Activated CD8-positive, alpha-beta memory T cell treated with anti-CD3 and anti-CD28 coated beads, Interleukin-2, amount 50 U/mL, for 48 hours (primary cell): ENCODE measurements at places on chromosomes 5 and 9.

DNA sequence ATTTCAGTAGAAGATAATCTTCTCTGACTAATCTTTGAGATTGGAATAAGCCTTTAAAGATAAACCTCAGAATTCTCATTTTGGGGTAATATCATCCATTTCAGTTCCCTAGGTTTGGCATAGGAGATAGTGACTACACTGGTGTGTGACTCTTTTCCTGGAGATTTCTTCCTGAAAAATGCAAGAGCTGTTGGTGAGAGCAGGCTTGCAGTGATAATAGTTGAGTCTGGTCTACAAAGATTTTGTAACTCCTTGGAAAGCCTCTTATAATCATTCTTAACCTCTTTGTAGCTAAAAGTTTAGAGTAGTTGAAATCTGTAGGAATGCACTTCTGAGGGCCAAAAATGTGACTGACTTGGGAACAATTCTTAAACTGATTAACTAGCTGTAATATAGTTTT is 23.4 kb downstream of the RANBP17 start:
- DNase-seq = no peak

DNA sequence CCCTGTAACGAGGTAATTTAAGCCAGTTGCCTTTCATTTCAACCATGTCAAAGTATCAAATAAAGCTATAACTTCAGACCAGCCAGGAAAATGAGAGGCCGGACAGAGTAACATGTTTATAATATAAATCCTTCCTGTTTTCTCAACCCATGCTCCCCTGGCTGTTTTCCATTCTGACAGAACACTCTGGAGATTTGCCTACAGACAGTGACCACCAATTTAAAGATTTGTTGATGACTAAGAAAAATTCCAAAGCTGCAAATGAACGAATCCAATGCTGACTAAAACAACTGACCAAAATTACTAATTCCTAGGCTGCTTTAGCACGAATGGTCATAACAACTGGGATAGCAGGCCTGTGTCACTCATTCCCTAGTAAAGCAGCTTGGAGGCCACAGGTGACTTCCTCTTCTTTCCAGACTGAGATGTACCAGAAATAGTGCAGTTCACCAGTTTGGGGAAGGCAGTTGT is 141.4 kb downstream of the AOPEP start:
- no peak for DNase-seq

- peak; percentile 20 for DNase-seq
Measured at GRCh38 chr9:38084556-38084880, 15.5 kb upstream of the SHB start.

- DNase-seq = peak; percentile 49
Measured at GRCh38 chr5:136062366-136063274, 33.8 kb downstream of the TGFBI start.

DNA sequence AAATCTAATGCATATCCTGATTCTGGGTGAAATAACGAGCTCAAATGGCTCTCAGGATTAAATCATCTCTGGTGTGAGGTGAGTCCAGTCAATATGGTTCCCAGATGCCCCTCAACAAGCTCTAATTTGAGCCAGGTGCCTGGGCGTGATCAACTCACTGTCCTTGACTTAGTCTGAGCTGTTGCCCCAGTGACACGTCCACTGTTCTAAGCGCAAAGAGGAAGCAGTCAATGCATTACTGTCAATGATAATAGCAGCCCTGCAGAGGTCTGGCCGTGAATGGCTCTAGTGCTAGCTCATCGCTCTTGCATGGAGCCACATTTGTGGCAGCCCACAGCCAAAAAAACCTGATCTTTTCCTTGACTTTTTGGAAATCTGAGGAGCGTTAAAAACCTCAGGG is 128.6 kb upstream of the EFNA5 start:
- DNase-seq = no peak

- no peak for DNase-seq
Measured at GRCh38 chr9:136977223-136977622, at the start of gene PTGDS. PTGDS (plus strand) TSS chr9:136977504; CDS start chr9:136977579, 75 bp downstream.

DNA sequence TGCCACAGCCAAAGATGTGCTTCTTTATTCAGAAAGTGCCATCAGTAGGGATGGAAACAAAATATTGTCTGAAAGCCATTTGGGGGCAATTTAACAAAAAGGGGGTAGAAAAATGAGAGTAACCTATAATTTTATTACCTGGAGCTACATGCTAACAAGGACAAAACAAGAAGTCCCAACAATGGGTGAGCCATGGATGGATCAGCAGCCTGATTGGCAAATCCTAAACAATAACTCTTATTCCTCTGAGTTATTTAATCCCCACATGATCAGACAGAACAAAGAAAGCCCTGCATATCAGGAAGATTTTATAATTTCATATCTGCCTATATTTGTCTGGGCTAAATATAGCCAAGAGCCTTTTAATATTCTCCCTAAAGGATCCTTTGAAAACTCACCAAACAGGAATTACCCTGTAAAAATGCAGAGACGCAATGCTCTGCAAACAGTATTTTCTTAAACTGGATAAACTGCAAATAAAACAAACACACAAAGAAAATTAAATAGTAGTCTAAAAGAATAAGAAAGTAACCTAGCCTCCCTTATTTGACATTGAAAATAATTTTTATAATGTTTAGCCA is 483.4 kb downstream of the ZNF608 start:
- DNase-seq = no peak

DNA sequence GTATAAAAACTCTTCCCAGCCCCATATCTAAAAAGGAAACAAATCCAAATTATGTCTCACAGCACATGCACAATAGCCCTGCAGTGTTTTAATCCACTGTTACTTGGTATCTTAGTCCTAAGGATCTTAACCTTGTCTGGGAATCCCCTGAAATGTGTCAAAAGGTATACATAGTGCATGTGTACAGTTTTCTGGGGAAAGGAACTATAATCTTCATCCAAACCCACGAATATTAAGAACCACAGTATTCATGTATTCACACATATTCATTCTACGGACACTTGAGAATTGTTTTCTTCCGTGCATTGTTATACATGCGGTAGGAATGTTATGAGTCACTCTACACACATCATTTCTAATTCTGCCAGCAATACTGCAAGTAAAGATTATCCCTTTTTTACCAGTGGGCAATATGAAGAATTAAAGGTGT is 47.8 kb upstream of the SNX2 start:
- no peak for DNase-seq

DNA sequence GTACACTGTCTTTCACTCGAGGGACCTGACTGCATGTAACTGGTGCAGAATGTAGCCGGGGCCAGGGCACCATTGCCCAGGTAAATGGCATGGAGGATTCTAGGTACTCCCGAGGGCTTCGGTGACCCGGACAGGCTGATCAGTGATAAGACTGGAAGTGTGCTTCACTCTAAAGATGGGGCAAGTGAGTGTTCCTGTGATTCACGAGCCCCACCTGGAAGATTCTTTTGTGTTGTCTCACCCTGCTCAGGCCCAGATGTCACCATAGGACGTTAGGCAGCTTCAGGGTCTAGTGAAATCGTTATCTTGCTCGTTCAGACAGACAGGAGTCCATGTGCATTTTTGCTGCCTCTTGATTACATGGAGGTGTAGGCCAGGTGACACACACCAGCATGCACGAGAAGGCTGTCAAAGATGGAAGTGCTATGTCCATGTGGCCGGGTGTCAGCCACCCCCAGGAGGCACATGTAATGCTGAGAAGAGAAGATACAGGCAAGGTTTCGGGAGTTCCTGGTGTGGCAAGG is 73.9 kb downstream of the WNK2 start:
- peak; percentile 45 for DNase-seq

- peak; percentile 32 for DNase-seq
Measured at GRCh38 chr5:135444881-135445280, 2.3 kb downstream of the DCANP1 start.

- DNase-seq = no peak
Measured at GRCh38 chr9:69199769-69200470, 25.8 kb downstream of the TJP2 start.

DNA sequence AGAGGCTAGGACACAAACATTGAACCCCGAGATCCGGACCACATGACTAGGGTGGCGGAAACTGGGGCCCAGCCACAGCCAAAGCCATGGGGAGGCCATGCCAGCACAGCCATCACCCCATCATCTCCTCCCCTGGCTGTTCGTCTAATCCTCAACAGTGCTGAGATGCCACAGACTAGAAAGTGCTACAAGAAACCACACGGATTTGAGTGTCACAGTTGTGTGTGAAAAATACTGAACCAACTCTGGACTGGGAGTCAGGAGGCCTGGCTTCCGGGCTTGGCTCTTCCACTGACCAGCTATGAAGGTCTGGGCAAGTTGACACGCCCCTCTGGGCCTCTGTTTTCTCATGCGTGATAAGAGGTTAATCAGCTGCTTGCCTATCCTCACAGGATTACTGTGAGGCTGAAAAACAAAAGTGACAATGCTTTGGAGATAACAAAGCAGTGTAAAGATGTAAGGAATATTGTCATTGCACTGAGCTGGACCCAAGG is 38.8 kb upstream of the SHB start:
- DNase-seq = peak; percentile 13

- no peak for DNase-seq
Measured at GRCh38 chr5:102986074-102986473, 133.9 kb downstream of the GIN1 start.

- DNase-seq = no peak
Measured at GRCh38 chr9:97625620-97626019, 7.5 kb downstream of the TSTD2 start.

- no peak for DNase-seq
Measured at GRCh38 chr9:89905606-89906338, 301.0 kb downstream of the GADD45G start.

DNA sequence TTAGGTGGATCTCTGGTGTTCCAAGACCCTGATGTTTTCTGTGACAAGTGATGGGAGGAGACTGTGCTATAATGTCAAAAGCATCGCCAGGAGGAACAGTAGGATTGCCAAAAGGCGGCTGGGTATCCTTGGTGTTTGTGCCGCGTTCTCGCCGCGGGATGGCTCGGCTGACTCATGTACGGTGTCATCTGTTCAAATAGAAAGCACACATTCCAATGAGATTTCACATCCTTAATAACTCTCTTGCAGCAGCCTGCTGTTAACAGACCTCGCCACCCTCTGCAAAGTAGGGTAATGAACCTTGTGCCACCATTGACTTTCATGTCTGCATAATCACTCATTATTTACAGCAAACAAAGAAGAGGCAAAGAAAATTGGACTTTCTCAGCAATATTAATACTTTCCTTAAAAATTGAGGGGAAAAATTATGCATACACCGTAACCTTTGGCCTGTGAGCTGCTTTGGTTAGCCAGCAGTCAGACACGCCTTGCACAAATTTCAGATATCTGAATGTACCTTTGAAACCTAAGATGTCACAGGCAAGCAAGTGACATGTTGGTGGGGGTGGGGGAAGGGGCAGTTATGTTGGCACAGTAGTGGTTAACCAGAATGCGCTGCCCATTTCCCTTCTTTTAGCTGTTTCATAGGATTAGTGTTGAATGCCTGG is 289.4 kb downstream of the EFNA5 start:
- no peak for DNase-seq

DNA sequence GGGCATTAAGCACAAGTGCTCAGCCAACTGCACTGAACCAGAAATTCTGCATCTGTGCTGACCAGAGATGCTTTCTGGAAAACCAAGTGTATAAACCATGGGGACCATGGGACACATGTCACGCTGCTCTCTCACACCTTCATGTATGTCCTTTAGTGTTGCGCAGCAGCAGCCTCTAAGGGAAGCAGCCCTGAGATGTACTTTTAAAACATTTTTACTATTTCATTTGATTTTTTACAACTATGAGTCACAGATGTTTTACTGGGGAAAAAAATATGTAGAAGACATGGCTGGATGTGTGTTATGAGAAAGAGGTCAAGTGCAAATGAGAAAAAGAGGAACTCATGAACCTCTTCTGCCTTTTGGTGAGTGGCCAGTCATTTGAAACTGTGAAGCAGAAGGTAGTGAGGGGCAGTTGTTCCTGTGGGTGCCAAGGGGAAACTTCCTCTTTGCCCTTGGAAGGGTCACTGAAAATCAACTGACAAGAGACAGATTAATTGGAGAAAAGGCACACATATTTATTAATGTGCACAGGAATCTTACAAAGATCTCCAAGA is 31.4 kb upstream of the SYK start:
- no peak for DNase-seq

- no peak for DNase-seq
Measured at GRCh38 chr9:36640771-36641381, 68.2 kb downstream of the MELK start.

GRCh38 chr9:31390403-31391025 is 993.9 kb upstream of the ACO1 start:
- no peak for DNase-seq

DNA sequence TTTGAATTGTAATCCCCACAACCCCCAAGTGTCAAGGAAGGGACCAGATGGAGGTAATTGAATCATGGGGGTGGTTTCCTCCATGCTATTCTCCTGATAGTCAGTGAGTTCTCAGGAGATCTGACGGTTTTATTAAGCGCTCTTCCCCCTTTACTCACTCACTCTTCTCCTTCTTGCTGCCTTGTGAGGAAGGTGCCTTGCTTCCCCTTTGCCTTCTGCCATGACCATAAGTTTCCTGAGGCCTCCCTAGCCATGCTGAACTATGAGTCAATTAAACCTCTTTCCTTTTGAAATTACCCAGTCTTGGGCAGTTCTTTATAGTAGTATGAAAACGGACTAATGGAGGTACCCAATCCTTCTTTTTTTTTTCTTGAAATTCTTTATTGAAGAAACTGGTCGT is 2.2 kb upstream of the CEP120 start:
- DNase-seq = no peak

GRCh38 chr5:77876316-77876715 is 100.2 kb upstream of the TBCA start:
- no peak for DNase-seq

GRCh38 chr5:130762031-130762430 is 403.0 kb downstream of the HINT1 start:
- no peak for DNase-seq

- DNase-seq = no peak
Measured at GRCh38 chr9:137614631-137615386, 4.0 kb upstream of the EHMT1 start.

DNA sequence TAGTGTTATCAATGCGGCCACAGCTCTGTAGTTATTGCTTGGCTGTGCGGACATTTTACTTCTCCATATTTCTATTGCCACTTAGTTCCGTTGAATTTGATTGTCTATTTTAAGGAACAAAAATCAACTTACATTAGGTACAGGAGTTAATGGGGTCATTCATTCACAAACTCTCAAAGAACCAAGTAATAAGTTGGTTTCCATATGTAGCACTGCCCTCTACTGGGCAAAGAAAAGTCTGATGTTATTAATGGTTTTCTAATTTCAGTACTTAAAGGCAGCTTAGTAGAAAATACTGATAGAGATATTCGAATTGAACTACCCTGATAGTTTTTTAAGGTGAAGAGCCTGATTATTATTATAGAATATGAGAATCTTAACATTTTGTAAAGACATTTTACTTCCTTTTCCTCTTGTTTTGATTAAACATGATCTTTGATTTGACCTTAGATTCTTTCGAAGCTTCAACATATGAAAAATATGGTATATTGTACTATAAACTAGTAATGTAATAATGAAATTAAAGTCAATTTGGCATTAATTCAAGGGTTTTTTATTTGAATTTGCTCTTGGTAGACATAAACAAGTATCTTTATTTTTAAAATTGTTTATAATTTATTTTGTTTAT is 119.5 kb upstream of the CTNND2 start:
- no peak for DNase-seq
